ENCODE measurements at places on chromosomes 2 and 18.

- DNase-seq = no peak
Measured at GRCh38 chr2:237568121-237568660, 1.8 kb downstream of the PRLH start.

- DNase-seq = no peak
Measured at GRCh38 chr2:212330263-212330662, 208.3 kb downstream of the ERBB4 start.

DNA sequence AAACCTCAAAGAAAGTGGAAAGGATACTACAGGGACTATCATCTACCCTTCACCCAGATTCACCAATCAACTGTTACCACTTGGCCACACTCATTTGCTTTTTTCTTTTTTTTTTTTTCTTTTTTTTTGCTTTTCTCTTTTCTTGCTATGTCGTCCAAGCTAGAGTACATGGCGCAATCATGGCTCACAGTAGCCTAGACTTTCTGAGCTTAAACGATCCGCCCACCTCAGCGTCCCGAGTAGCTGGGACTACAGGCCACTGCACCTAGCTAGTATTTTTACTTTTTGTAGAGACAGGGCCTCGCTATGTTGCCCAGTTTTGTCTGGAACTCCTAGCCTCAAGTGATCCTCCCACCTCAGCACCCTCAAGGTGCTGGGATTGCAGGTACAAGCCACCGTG, 24.0 kb downstream of the BIN1 start:
- no peak for DNase-seq

- DNase-seq = no peak
Measured at GRCh38 chr2:6993229-6993640, 76.0 kb downstream of the RNF144A start.

- DNase-seq = no peak
Measured at GRCh38 chr2:162636206-162636728, 202.3 kb downstream of the KCNH7 start.

DNA sequence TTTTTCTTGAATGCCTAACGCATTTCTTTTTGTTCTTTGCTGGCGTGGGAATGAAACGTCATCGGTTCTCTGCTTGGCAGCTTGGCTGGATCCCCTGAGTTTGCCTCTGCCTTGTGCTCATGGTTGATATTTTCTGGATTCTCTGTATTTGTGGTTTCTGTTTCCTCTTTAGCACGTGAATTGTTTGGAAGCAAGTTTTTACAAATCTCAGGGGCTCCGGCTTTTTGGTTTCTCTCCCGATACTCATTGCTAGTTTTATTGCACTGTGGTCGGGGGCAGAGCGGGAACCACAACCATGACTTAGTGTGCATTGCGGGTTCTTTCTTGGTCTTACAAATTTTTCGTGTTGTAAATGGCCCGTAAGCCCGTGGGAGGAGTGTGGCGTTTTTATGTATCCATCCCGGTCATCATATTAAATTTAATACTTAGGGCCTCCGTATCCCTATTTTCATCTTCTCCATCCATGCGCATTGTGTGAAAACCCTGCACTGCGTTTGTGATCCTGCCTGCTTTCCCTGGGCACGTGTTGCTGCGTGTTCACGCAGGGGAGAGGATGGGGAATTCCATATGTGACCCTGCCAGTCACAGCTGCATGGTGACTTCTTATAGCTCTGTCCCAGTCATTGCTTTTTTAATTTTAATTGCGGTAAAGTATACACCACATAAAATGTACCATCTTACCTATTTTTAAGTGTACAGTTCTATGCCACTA, 9.4 kb downstream of the RAMP1 start:
- no peak for DNase-seq

DNA sequence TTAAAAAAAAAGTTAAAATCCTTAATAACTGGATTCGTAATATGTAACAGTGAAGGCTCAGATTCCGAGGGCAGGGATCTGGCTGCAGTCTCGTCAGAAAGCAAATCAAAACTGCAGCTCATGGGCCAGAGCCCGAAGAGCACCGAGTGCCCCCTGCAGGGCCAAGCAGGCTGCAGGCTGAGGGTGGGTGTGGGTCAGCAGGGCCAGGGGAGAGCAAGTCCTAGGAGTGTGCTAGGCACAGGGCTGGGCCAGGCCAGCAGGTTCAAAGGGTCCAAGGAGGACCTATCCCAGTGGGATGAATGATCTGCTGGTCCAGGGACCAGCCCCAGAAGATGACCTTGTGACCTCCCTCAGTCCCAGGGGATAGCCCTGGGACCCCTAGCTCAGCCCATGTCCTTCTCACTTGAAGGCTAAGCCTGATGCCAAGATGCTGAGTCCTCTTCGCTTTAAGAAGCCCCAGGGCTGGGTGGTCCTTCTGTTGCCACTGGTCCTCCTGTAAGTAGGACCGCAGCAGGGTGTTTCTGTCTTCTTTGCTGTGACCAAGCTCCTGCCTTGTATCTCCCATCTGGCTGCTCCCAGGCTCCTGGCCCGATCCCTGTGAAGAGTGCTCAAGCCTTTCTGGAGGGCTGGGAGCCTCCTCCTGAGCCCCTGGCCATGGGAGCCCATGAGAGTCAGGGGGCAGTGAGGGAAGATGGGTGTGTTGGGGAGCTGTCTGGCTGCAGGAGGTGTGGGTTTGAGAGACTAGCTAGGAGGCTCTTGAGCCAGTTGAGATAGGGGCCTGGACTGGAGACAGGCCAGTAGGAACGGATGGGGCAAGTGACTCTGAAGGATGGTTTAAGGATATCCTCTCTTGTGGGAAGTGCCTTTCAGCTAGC, 150.7 kb downstream of the DYSF start:
- no peak for DNase-seq

DNA sequence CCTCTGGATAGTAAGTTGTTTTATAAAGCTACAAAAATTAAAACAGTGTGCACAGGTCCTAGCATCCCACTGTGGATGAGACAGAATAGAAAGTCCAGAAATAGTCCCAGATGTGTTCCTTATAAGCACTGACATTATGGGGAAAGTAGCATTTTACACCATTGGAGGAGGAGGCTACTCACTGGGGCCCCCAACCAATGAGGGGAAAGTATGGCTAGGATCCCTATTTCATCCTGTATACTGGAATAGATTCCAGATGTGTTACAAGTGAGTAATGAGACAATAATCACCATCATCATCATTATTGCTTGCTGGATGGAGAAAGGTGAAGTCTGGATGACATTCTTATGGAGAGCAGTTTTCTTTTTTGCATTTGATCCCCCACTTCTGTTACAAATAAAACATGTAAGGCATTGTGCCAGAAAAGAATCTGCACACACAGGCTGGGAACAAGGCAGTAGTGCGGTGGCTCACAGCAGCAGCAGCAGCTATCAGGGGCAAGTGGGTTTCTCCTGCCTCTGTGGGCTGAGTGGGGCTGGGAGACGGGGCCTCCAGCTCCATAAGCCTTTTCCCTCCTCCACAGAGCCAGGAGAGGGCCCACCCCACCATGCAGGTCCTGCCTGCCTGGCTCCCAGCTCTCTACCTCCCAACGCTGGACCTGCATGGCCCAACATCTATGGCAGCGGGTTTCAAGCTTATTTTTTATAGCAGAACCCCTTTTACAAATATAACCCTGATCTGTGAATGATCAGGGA, 5.0 kb downstream of the ARID5A start:
- no peak for DNase-seq

DNA sequence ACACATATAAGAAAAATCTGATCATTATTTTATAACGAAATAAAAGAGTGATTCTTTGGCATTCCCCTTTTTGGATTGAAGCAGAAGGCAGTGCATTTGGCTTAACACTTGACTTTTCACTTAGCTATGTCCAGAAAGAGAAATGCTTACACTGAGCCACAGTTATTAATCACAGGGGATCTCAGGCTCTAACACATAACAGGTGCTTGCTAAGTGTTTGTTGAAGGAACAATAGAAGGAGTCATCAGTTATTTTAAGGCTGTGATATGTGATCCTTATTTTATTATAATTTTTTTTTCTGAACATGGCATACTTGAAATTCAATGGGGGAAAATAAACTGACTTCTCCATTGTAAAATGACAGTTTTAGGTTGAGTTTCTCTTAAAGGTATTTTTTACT, 209.5 kb downstream of the UBE2E3 start:
- no peak for DNase-seq

GRCh38 chr2:221289846-221290245, 282.3 kb downstream of the EPHA4 start:
- DNase-seq = no peak

DNA sequence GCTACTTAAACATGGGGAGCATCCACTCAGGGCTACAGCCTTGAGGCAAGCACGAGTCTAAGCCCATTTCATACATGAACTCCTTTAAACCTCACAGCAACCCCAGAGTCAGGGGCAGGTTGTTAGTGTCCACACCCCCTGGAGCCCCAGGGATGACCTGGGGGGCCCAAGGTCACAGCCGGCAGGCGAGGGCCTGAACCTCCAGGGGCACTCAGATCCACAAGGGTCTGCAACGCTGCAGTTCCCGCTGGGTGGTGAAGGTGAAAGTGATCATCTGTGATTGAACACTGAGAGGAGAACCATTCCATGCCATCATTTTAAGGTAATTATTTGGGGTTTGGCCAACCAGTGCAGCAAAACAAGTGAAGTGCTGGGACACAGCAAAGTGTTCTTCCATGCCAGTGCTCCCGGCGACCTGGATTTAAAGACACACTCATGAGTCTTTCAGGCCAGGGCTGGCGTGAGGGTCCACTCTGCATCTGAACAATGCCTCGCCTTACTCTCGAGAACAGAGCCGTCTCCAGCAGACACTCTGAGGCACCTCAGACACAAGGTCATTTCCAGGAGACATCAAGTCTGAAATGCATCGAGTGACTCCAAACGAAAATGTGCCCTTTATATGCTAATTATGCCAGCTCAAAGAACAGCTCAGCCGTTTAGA, 61.6 kb upstream of the SNTG2 start:
- DNase-seq = no peak

DNA sequence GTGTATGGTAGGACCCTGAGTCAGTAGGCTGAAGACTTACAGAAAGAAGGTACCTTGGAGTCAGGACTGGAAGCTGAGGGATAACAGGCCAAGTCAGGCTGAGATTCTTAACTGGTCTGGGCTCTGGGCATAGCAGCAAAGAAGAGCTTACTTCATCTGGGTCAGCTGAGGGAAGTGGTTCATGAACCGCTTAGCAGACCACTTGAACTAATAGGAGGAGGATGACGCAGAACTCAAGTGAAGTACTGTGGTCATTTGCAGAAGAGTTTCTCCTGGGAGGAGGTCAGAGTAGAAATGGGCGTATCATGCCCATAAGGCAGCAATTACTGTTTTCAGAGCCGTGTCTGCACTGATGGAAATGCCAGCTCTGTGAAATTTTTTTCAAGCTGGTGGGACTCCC, 164.5 kb downstream of the LCLAT1 start:
- DNase-seq = no peak

- no peak for DNase-seq
Measured at GRCh38 chr2:134468776-134469175, 214.9 kb downstream of the MGAT5 start.

DNA sequence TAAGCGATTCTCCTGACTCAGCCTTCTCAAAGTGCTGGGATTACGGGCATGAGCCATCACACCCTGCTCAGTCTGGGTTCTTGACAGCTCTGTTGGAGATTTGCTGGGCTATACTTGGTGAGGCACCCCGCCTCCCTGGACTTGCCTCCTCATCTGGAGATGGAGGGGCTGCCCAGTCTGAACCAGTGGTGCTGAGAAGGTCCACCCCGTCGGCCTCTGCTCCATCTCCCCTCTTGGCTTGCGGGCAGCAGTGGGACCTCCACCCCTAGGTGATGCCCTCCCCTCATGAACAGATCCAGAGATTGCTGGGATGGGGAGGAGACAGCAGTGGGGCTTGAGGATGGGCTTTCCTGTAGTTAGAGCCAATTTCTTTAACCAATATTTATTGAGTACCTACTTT, 120.9 kb downstream of the CLIP4 start:
- no peak for DNase-seq

- DNase-seq = no peak
Measured at GRCh38 chr2:222295368-222296062, 3.3 kb downstream of the PAX3 start.

DNA sequence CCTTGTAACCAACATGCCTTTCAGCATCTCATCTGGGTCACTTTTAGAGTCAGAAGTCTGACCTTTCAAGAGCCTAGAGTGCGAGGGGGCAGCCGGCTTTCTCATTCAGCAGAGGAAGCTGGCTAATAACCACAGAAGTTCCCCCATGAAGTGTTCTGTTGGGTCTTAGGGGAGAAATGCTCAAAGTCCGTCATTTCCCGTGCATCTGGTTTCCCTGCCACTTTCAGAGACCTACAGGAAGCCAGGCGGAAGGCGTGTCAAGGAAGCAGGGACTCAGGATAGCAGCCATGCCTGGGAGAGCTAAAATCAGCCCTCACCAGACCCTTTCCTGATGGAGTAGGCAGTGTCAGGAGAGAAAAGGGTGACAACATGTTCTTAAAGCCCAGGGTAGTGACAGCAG, 301.8 kb upstream of the ID2 start:
- no peak for DNase-seq

GRCh38 chr2:224781400-224781799, 65.2 kb upstream of the CCDC195 start:
- no peak for DNase-seq

- DNase-seq = no peak
Measured at GRCh38 chr2:42025151-42025582, 22.7 kb upstream of the PKDCC start.

GRCh38 chr2:151852260-151853069, 24.2 kb upstream of the ARL5A start:
- DNase-seq = no peak

DNA sequence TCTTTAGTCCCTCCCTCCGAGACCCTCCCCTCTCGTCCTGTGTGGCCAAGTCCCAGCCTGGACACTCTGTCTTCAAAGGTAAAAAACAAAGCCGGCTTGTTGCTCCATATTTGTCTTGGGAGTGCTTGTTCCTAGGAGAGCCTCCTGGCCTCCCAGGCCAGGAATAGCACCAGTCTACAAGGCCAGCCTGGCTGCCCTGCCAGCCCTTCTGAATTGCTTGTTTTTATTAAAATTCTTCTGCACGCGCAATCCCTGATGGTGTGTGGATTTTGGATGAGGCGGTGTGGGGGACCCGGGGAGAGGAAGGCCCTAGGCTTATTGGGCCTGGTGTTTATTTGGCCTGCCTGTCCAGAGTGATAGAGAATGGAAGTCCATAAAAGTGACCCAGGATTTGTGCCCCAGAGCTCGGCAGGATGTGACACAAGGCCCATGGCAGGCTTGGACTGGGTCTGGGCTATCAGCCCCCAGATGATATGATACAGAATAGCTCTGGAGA, 297.3 kb downstream of the CYP26B1 start:
- DNase-seq = no peak

Data from GM13977 (cell line).